ENCODE measurements at places on chromosomes 3 and 15.
A peak's percentile ranks its signal among the peaks of the same experiment; 100 is the strongest.

DNA sequence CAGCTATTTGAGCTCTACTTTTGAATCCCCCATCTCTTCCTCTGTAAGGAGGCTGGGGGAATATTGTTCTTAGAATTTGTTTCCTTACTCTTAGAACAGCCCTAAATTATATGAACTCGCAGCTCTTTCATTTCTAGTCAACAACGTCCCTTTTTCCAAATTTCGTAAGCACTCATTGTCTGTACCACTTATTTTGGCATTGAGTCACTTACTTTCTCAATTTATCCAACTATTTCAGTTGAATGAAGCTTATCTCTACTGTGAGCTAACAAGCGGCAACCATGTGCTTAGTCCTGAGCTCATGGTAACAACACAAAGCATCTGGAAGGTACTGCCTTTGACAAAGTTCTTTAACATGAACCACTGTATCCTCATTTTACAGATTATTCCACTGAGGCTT lies 191.1 kb downstream of the GREM1 start:
- no peak for DNase-seq

DNA sequence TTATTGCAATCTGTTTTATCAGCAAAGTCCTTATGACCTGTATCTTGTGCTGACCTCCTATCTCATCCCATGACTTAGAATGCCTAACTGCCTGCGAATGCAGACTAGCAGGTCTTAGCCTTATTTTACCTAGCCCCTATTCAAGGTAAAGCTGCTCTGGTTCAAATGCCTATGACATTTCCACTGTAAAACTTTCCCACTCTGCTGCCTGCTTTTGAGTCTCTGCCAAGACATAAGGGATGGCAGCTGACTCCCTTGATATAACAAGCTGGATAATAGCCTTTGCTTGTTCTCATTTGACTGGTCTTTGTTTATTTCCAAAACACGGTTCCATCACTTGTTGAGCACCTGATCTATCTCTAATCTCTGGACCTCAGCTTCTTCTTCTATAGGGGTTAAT lies 131.9 kb upstream of the STRIT1 start:
- no peak for DNase-seq

- DNase-seq = no peak
These were observed 127.2 kb upstream of the DPH6 start for GRCh38 chr15:35673093-35673684.

GRCh38 chr3:188183452-188183851 lies 29.5 kb downstream of the LPP start:
- DNase-seq = no peak

DNA sequence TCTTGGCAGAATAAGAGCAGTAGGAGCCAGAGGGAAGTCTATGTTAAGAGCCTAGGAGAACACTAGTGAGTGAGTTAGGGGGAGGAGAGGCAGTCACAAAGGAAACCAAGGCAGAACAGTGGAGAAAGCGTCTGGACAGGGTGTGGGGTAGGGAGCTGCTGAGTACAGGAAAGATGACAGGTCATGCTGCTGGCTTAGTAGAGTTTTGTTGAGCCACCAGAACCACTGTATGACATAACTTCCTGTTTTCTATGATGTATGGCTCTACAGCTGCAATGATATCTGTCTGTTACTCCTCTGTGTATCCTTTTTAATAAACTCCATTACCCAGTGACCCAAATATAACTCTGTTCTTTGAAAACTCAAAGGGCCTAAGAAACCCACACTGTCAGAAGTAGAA lies 10.6 kb upstream of the STT3B start:
- DNase-seq = peak; percentile 18

DNA sequence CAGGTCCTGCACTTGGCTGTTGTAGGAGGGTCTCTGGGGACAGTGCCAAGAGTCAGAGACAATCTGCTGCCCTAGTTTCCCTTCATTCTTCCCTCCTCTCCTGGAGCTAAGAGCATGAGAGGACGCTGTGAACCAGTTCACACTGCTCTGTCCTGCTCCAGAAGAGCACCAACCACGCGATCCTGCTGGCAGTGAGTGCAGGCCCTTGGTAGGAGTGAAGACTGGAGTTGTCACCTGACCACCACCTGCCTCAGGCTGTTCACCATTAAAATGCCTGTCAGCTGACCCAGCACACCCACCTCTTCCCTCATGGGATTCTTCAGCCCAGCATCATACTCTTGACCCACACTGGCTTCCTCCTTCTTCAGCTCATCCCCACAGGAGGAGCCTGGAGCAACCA lies 2.9 kb downstream of the TM6SF1 start:
- DNase-seq = no peak

DNA sequence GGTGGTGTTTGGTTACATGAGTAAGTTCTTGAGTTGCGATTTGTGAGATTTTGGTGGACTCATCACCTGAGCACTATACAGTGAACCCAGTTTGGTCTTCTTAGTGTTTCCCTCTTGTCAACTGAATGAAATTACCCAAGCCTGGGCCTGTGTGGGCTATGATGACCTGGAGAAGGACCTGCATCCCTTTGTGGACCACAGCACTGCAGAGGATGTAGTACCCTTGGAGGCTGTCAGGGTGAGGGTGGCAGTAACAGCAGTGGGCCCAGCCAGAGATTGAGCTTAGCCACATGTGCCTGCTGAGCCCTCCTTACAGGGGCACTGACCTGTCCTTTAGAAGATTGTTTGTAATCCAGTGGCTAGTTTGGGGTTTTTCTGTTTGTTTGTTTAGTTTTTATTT lies 250.1 kb upstream of the TRIM42 start:
- no peak for DNase-seq

GRCh38 chr3:72361990-72362389 lies 486.3 kb downstream of the SHQ1 start:
- DNase-seq = no peak

DNA sequence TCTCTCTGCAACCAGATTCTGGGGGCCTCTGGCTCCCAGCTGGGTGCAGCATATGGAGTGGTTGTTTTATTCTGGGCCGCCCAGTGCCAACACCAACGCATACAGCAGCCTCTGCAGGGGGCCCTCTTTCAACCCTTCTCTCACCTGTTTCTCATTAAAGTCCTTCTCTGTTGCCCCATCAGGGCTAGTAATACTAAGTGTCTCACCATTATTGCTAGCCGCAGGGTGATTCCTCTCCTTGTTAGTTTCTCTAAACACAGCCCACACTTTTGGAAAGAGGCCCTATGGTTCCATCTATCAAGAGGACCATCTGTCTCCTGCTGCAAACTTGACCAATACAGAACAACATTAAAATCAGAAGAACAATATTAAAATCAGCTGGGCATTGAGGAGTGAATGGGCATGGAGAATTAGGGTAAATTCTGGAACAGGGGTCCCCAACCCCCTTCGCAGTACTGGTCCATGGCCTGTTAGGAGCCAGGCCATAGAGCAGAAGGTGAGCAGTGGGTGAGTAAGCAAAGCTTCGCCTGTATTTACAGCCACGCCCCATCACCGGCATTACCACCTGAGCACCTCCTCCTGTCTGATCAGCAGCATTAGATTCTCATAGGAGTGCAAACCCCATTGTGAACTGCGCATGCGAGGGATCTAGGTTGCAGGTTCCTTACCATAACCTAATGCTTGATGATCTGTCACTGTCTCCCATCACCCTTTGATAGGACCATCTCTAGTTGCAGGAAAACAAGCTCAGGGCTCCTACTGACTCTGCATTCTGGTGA lies 36.5 kb downstream of the ALS2CL start:
- DNase-seq = no peak

DNA sequence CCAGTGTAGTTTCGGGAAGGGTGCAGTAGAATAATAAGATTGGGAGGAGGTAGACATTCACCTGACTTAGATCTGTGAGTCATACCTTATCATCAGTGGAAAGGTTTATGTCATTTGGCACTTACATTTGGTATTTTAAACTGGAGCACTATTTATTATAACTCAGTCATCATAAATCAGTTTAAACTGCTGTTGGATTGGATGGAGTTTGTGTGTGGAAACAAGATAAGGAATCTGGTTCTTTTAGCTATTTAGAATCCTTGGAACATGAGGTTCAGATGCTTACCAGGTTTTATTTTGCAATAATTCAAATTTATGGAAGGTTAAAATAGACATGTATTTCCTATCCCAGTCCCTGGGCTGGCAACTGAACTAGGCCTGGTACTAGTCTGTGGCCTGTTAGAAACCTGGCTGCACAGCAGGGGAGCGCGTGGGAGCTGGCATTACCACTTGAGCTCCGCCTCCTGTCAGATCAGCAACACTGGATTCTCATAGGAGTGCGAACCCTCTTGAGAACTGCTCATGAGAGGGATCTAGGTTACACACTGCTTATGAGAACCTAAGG lies 34.5 kb downstream of the ZFAND6 start:
- DNase-seq = no peak

DNA sequence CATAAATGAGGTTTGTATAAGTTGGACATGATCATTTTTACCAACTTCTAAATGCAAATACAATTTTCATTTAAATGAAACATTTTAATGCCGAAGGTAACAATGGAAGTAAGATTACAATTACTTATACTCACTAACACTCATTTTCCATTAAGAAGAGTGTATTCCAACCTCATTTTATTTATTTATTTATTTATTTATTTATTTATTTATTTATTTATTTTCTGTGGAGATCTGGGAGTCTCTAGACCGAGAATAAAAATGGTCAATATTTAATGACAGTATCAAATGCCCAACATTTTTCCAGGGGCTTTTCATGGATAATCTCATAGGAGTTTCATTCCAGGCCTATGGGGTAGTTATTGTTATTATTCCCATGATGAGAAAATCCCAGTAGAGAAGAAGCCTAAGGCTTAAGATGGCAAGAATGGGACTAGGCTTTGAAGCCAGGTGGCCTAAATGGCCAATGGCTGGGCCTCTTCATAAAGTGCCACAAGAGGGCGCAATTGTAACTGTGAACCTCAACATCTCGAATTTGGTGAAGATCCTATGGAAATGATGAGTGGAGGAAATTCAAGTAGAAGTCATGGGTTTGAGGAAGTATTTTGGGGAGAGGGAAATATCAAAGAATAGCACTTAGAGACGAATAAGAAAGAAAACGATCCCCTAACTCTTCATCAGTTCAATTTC lies 21.3 kb downstream of the VGLL3 start:
- no peak for DNase-seq

- no peak for DNase-seq
These were observed 11.8 kb upstream of the SGO1 start for GRCh38 chr3:20197775-20198174.

DNA sequence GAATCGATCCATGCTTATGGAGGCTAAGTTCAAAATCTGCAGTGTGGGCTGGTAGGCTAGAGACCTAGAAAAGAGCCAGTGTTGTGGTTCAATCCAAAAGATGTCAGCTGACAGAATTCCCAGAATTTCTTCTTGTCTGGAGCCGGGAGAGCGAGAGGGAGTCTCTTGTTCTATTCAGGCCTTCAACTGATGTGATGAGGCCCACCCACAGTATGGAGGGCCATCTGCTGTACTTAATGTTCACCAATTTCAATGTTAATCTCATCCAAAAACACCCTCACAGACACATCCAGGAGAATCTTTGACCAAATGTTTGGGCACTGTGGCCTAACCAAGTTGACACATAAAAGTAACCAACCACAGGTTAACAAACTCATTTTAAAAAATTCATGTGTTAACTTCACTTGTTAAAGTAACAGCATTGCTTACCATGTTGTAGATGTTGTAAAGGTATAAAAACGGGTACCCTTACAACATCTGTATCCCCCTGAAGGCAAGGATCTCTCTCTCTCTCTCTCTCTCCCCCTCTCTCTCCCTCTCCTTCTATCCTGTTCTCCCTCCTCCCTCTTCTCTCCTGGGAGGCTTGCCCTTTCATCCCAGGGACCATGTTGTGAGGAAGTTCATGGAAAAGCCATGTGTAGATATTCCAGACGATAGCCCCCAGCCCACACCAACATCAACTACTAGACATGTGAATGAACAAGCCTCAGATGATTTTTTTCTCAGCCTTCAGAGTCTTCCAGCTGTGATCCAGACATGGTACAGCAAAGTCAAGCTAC lies 66.4 kb upstream of the CHD2 start:
- DNase-seq = no peak

DNA sequence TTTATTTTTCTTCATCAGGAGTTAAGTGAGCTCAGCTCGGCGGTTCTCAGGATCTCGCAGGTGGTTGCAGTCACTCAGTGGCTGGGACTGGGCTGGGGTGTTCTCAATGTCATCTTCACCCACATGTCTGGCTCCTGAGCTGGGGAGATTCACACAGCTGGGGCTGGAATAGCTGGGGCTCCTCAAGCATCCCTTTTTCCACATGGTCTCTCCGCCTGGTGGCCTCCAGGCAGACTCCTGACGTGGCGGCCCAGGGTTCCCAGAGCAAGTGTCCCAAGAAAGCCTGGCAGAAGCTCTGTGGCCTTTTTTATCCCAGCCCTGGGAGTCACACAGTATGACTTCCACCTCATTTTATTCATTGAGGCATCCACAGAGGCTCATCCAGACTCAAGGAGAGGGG lies 84.1 kb upstream of the ANKRD34C start:
- DNase-seq = no peak

DNA sequence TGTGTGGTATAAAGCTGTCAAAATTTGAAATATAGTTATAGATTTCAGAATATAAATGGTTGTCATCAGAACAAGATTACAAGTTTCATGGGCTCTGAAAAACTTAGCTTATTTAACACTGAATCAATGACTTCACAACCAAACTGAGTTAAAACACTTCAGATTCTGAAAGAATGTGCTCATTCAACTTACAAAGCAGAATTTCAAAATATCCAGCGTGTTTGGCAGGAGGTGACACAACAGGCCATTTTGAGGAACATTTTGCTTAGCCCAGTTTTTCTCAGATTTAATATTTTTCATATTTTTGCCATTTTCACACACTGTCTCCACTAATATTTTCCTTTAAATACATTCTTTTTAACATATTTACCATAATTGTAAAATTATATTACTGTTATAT lies 781.1 kb downstream of the TUSC7 start:
- no peak for DNase-seq

GRCh38 chr3:193614430-193614829 lies 21.4 kb downstream of the OPA1 start:
- no peak for DNase-seq

DNA sequence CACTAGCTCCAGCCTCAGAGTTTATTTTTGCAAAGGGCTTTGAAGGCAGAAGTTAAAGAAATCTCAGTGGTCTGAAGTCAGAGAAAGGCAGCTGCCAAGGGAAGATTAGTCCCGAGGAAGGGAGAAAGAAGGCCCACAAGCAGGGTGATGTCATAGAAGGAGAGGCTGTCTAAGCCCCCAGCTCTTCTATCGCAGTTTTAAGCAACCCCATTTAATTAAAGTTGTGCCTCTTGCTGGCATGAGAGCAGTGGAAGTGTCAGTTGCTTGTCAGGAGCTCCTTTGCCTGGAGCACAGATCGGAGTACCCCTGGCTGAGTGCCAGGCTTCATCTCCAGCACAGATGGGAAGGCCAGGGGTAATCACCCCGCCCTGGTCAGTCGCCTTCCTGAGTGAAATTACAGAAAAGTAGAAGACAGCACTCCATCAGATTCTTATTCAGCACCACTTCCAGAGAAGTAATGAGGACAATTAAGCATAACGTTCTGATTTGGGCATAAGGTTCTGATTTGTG lies 530.7 kb downstream of the EPHB1 start:
- no peak for DNase-seq

Measured in activated CD4-positive, alpha-beta T cell treated with anti-CD3 and anti-CD28 coated beads for 4 hours (primary cell).